SHP77 (cell line): ENCODE measurements at places on chromosomes 1 and 21.

DNA sequence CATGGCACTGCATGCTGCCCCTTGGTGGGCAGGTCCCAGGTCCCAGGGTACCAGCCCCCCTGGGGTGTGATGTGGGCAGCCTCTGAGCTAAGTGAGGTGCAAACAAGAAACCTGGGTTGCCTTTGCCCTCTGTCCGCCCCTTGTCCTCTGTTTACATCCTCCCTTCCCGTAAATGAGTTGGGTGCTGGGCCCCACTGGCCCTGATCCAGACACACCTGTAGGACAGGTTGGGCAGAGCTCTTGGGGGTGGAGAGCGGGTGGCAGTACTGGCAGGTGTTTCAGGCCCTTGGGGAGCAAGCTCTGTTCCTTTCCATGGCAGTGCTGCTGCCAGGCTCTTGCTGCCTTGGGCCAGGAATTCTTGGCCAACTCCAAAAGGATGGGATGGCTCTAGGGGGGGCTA is 35.8 kb downstream of the ELF3 start:
- no peak for DNase-seq

DNA sequence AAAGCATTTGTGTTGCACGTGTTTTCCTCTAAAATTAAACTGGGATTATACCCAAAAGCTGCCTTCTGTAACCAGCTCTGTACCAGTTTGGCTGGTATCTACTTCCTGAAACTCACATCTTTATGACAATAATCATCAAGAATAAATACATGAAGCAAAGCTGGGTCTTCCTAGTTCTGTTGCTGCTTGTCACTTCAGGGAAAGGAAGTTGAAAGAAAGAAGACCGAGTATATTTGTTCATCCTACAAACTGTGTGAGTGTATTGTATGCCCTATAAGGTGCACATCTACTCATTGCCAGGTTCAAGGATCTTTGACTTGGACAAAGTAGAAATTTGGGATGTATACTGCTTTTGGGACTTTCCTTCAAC is 29.1 kb upstream of the IFNGR2 start:
- DNase-seq = no peak

DNA sequence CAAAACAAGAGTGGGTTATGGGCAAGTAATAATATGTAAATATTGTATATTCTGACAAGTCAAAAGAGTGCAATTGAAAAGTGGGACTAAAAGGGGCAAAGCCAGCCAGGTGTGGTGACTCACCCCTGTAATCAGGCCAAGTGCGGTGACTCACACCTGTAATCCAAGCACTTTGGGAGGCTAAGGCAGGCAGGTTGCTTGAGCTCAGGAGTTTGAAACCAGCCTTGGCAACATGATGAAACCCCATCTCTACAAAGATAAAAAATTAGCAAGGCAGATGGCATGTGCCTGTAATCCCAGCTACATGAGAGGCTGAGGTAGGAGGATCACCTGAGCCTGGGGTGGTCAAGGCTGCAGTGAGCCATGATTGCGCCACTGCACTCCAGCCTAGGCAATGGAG is 304.0 kb downstream of the HHIPL2 start:
- DNase-seq = no peak

- DNase-seq = no peak
Measured at GRCh38 chr1:202101184-202101583, 21.5 kb upstream of the GPR37L1 start.

- DNase-seq = no peak
Measured at GRCh38 chr1:226656201-226656600, 82.9 kb downstream of the ITPKB start.

- DNase-seq = no peak
Measured at GRCh38 chr1:47751996-47752451, 245.2 kb downstream of the TRABD2B start.
